Suprapubic skin (tissue), 4 donors: ENCODE measurements at places on chromosomes 7 and 10.

DNA sequence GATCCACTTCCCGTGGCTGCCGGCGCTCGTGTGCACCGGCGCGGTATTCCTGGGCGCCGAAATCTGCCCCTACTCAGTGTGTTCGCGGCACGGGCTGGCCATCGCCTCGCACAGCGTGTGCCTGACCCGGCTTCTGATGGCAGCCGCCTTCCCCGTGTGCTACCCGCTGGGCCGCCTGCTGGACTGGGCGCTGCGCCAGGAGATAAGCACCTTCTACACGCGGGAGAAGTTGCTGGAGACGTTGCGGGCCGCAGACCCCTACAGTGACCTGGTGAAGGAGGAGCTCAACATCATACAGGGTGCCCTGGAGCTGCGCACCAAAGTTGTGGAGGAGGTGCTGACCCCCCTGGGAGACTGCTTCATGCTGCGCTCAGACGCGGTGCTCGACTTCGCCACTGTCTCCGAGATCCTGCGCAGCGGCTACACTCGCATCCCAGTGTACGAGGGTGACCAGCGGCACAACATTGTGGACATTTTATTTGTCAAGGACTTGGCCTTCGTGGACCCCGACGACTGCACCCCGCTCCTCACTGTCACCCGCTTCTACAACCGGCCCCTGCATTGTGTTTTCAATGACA, 1.3 kb downstream of the CNNM1 start:
- no peak for DNase-seq

DNA sequence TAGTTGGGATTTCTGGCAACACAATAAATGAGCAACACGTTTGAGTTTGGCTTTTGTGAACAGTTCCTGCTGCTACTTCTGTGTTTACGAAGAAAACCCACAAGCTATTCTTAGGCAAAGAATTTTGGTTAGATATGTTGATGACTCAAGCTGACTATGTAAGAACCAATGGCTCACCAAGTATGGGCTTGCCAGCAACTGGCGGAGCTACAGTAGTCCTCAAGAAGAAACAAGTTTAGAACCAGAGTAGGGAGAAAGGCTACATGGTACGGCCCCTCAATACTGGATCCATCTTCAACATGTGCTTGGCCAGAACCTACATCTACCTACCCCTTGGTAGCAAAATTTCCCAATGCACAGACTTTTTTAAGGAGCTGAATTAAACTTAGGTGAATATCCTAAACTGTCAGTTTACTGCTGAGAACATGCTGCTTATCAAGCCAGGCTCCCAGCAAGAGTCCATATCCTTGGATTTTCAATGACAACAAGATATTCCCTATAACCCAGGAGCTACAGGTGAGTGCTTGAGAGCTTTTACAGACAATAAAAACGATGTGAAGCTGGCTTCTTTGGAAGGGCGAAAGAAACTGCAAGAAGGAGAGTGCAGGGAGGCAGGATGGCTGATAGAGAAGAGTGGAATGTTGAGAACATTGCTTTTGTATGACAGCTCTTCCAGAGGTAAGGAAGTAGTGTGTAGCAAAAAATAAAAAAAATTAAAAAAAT, 74.3 kb upstream of the ASAH2 start:
- DNase-seq: peak; percentile 79

DNA sequence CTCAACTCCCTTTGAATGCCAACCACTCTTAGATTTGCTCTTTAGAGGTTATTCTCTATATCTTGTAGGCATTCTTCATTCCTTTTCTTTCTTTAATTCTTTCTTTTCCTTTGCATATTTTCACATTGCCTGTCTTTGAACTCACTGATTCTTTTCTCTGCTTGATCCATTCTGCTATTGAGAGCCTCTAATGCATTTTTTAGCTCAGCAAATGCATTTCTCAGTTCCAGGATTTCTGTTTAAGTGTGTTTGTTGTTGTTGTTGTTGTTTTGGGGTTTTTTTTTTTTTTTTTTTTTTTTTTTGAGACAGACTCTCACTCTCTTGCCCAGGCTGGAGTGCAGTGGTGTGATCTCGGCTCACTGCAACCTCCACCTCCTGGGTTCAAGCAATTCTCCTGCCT, 71.6 kb downstream of the FBXL13 start:
- no peak for DNase-seq

GRCh38 chr7:134034652-134035051, 92.5 kb upstream of the LRGUK start:
- no peak for DNase-seq

DNA sequence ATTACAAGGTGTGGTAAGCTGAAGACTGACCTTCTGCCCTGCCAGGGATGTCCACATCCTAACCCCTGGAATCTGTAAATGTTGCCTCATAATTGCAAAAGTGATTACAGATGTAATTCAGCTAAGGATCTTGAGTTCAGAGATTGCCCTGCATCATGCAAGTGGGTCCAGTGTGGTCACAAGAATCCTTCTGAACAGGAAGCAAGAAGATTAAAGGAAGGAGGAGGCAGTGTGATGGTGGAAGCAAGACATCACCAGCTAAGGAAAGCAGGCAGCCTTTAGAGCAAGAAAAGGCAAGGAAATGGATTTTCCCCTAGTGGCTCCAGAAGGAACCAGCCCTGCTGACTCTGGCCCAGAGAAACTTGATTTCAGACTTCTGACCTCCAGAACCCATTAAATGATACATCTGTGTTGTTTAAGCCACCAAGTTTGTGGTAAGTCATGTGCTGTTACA, 78.1 kb downstream of the USP6NL start:
- DNase-seq: no peak

- no peak for DNase-seq
Measured at GRCh38 chr7:55288070-55288824, 76.9 kb upstream of the LANCL2 start.

DNA sequence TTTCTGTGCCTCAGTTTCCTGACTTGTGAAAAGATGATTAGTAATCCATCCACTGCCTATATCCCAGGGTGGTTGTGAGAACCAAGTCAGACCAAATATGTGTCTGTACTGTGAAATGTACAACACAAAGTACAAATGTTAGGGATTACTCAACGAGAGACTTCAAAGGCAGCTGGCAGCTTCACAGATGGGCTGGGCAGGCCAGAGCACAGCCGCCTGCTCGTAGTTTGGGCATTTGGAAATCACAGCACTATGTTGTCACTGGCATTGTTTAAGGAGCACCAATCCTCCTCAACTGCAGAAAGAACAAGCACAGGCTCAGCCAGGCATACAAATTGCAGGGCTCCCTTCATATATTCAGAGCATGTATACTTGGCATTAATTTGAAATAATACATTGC, 64.5 kb upstream of the C10orf90 start:
- DNase-seq: no peak

DNA sequence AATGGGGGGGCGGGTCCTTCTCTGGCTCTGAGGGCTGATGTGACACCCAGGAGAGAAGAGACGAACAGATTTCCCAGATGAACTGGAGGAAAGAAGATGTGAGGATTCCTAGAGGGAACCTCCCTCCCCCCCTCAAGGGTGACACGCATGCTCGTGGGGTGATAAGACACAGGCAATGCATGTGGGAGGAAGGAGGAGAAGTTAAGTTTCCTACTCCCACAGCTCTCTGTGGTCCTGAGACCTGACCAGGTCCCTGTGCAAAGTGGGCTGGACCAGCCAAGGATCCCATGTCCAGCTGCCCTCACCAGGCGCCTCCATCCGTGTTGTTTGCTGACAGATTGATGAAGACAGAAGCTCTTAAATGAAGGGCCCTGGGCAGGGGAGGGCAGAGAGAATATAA, 112.6 kb downstream of the SH3PXD2A start:
- no peak for DNase-seq

DNA sequence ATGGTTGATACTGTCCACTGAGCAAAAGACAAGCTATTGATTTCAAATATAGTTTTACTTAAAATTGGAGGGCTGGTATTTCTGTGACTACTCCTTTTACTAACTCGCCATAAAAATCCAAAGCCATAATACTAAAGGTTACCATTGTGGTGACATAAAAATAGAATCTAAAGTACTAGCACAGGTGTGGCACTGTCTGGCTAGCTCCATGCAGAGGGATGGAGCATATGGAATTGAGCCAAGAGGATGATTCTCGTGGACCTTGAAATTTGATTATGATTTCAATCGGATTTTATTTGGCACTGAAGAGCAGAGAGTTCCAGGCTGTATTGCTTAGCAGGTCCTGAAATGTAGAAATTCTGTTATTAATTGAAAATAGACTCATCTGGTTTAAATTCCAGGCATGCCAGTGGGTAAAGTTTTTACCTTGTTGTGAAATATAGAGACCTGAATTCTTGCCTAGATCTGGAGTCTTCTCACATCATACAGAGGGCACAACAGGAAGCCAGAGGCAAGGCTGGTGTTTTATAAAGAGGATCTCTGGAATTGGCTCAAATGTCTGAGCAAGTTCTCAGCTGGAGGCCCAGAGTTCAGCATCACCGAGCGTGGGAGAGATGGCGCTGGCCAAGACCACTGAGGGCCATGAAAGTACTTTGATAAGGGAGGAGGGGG, 29.9 kb upstream of the DLD start:
- DNase-seq: no peak

DNA sequence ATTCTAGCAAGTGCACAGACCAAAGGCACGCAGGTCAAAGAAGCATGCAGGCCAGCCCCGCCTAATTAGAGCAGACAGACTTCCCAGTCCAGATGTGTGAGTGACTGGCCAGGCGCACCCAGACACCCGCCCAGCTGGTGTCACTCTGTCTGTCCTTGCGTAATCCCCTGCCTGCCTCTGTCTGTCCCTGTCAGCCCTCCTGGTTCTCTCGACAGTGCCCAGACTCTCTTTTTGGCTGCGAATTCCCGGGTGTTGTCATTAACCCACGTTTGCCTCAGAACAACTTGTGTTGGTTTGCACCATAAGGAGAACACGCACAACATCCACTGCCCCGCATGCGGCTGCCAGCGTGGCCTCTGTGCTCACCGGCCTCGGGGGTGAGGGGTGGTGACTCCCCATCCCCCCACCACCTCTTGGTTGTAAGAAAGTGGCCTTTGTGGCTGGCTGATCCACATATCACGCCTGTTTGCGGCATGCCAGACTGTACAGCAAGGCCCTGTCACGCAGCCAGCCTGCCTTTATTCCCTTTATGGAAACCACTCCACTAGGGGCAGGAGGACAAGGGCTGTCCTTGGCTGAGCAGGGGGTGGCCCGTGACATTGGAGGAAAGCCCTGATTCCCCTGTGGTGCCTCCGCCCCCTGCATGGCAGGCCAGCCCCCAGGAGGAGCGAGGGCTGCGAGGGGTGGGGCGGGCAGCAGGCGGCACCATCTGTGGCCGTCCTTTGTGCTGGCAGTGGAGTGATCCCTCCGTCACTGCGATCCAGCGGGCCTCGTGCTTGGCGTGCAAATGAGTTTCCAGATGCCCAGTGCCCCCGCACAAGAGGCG, 72.8 kb upstream of the PPIF start:
- peak; percentile 93 for DNase-seq

DNA sequence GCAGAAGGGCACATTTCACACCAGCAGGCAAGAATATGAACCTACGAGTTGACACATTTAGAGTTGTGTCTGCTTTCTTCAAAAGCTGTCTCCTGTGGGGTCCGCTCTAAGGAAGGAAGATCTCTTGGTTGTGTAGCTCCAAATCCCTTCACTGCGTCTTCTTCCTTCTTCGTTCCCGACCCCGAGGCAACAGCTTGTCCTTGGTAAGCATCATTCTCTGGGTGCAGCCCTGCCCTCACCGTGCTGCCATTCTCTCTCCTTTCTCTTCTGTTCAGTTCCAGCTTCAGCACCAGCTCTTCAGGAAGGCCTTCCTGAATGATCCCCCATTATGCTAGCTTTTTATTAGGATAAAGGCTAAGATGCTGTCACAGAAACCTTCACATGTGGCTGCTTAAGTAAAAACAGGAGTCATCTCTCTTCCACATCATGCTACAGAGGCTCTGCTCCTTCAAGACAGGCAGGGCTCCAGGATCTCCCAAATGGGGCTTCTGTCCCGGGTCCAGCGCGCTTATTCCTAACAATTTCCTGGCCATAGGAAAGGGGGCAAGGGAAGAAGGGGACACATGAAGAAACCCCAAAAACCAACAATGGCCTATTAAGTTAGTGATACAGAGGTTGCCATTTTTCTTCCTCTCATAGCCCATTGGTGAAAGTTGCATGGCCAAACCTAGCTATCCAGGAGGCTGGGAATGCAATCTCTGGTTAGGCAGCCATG, 52.2 kb upstream of the SHH start:
- DNase-seq: peak; percentile 14

DNA sequence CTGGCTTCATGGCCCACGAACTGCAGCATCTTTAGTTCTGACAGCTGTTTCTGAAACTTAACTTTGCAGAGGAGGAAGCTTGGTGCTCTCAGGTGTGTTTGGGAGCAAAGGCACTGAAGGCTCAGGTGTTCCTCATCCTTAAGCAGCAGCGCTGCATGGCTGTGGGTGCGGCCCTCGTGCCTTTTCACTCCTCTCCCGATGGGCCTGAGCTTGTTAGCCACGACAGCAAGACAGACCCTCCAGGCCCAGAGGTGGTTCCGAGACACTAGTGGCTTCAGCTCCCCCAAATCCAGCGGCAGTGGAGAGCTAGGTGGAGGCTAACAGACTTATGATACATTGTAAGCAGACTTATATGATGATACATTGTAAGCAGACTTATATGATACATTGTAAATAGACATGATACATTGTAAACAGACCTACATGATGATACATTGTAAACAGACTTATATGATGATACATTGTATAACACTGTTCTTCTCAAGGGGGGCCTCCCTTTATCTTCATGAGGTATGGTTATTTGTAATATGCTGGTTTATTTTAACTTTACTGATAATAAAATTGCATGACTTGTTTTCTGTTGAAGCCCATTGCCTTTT, 14.1 kb downstream of the PFKP start:
- DNase-seq: no peak

- no peak for DNase-seq
Measured at GRCh38 chr10:110791541-110792073, 80.1 kb upstream of the PDCD4 start.

GRCh38 chr10:99443500-99443899, 13.1 kb upstream of the GOT1 start:
- no peak for DNase-seq

- DNase-seq: peak; percentile 35
Measured at GRCh38 chr7:140015471-140015970, 47.2 kb downstream of the PARP12 start.

- no peak for DNase-seq
Measured at GRCh38 chr7:105462765-105463420, 59.2 kb downstream of the PUS7 start.

GRCh38 chr10:72248468-72249151, 25.1 kb upstream of the DDIT4 start:
- DNase-seq: peak; percentile 91

DNA sequence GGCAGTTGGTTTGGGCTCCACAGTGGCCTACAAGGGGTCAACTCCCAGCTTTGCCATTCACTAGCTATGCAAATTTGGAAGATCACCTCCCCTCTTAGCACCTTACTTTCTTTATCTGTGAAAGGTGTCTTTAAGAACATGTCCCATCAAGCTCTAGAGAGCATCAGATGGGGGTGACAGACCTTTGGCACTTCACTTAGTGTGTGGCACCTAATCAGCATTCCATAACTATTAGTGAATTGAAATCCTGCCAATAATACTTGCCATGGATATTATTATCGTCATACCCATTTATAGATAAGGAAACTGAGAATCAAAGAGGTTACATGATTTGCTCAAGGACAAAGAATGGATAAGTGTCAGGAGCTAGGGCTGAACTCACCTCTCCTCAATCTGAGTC, 51.9 kb downstream of the PLPP4 start:
- no peak for DNase-seq
